ENCODE measurements at places on chromosomes 5 and 9.

GRCh38 chr9:108562176-108562575 is 293.6 kb downstream of the ACTL7B start:
- DNase-seq: no peak

DNA sequence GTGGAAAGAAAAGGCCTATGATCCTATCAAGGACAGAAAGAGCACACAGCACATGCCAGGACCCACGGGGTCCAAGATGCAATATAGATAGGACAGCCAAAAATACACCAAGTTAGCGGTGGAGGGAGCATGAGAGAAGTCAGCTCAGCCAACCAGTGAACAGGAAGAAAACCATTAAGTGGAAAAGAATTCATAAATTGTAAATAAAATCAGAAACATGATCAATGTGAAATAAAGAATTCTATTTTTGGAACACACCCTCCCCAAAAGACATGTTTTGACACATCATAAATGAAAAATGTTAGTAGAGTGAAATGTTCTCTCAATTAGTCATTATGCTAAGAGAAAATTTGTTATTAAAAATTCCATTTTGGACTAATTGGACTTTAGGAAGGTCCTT is 35.6 kb downstream of the ATPSCKMT start:
- no peak for DNase-seq

- DNase-seq: peak; percentile 41
Observed at GRCh38 chr9:134858051-134858841, 22.4 kb upstream of the FCN2 start.

DNA sequence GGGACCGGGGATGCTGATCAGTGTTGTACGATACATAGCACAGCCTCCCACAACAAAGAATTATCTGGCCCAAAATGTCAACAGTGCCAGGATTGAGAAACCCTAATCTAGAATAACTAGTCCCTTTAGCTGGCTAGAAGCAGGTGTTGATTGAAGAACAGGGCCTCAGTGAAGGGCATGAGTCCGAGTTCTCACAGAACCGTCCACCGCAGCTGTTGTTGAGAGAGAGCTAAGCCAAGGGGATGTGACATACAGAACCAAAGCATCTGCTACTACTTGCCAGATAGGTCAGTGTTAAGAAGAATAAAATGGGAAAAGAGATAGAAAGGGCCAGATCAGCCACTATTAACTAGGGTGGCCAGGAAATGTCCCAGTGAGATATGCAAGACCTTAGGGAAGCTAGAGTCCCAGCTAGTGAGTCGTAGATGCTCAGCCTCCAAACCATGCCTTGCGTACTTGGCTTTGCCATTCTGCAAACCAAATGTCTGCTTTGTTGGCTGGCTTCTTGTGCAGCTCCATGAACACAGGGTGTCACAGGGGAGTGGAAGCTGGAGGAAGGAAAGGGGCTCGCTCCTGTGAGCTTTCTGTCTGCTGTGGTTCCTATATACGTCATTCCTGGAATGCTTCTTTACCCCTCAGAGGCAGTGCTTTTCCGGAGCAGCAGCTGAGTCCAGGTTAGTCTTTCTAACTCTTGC is 68.9 kb downstream of the FBXO38 start:
- DNase-seq: no peak

GRCh38 chr5:32955814-32956213 is 244.7 kb downstream of the NPR3 start:
- no peak for DNase-seq

- DNase-seq: peak; percentile 57
Observed at GRCh38 chr5:172414531-172415361, 39.6 kb downstream of the SH3PXD2B start.

GRCh38 chr5:160477266-160477970 is 55.8 kb downstream of the PTTG1 start:
- no peak for DNase-seq

DNA sequence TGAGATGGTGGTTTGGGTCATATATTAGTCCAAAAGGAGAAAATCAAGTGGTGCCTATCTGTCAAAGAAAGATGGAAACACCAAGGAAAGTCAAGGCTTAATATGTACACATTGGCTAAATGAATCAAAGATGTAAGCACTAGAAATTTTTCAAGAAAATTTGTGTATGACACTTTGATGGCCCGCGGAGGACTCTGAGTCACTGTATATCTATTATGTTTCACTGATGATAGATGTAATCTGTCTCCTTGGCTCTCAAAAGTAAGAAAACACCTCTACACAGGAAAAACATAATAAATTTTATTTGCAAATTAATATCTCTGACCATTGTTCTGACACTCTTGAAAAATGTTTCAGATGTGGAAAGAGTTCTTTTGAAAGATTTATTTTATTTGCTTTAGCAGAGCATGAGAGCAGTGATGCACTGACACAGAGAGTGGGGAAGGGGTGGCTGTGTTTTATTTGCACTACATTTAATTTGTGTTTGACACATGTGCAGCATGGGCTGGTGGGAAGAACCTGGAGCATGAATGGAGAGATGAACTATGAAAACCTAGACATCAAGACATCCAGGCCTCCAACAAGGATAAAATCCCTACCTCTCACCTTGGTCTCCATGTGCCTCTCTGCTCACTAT is 180.8 kb upstream of the GAS1 start:
- no peak for DNase-seq

- no peak for DNase-seq
Observed at GRCh38 chr5:151917904-151918303, 6.7 kb downstream of the GLRA1 start.

- DNase-seq: no peak
Observed at GRCh38 chr5:90142541-90142940, 267.0 kb downstream of the CETN3 start.

Data from fibroblast of mammary gland (primary cell).